ENCODE measurements at places on chromosomes 11 and 22.

DNA sequence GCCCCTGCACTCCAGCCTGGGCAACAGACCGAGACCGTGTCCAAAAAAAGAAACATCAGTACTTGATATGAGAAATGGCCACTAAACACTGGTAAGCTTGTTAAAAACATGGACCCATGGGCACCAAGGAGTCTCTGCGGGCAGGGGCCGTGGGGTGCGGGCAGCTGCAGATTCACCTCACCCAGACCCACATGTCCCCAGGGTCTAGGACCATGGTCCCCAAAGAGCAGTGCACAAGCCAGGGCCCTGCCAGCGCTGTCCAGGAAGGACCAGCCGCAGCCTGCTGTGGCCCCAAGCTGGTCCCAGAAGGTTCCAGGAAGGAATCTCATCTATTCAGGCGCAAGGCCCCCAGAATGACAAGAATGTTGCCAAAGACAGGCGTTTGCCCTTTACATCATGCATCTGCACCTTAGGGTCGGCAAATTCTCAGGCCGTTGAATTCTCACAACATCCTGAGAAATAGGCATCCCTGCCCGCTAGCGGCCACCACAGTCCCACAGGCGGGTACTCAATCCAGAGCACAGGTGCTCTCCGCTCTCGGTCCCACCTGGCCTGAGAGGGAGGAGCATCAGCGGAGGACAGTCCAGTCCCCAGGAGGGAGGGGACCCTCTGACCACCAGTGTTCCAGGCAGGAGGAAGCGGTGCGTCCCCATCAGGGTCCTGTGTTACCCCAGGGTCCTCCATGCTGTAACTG, 9.5 kb downstream of the YPEL1 start:
- DNase-seq, result no peak

DNA sequence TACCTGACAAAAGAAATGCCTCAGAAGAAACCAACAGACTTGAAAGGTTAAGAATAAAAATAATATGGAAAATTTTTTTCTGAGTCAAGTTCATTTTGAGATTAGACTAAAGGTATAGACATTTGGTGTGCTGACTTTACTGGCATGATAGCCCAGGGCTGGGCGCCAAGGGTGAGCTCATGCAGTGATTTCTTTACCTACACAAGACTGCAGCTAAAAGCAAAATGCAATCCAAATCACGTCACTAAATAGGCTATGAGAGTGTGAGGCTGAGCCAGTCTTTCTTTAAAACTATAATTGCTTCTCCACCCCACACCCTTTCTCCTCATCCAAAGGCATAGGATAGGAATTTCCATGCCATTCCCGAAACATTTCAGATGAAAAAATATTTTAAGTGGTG, 196.5 kb downstream of the FAM76B start:
- no peak for DNase-seq

GRCh38 chr22:34834059-34834458, 231.9 kb upstream of the ISX start:
- DNase-seq, result no peak

DNA sequence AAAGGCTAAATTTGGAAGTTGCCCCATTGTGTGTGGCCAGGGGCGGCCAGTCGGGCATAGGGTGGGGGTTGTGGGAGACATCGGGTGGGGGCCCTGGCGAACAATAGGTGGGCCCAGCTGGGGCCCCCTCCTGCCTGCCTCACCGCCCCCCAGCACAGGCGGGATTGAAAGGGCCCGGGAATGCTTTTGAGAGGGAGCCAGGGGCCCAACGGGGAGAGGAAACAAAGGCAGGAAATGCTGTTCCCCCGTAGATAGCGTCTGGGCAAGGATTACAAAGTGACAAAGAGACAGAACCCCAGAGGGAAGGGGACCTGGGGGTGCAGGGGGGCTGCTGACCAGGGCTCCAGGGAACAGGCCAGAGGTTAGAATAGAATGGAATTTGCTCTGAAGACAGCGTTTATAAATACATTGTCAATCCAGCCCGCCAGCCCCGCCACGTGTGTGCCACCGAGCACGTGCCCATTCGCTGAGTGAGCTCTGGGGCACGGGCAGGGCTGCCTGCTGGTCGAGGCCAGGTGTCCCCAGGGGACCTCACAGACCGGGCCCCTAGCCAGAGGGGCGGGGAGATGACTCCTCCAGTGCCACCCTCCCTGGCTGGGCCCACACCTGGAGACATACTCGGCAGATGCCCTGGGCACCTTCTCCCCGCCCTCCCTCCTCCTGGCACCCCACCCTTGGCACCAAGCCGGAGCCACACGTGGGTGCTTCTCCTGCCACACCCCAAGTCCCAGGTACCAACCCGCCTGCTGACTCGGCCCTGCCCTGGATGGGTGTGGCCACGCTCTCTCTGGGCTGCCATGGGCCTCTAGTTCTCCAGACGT, 9.7 kb downstream of the PDGFB start:
- no peak for DNase-seq

GRCh38 chr11:70808686-70809375, 410.5 kb downstream of the CTTN start:
- DNase-seq, result no peak

DNA sequence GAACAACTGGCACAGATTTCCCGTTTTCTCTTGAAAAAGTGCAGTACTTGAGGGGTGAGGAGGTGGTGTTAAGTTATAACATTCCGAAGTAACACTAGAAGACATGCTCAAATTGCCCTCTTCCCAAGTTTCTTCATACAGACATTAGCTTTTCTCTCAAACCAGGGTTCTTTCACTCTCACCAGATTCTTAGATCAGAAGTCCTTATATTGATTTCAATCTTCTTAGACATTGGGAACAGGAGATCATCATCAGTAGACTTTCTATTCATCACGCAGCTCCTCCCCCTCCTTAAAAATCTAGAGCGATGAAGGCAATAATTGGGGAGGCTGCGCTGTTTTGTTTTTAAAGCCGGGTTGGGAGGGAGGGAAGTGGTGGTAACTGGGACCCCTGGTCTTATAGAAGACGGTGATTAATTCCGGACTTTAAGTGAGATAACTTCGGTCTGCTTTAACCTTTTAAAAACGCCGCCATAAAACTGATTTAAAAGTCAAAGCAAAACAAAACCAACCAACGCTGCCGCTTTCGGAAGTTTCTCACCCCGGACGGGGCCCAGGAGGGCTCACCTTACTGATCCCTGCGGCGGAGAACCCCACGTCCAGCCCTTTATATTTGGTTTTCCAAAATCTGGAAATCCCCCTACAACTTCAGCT, 665 bp downstream of the USP28 start:
- no peak for DNase-seq

DNA sequence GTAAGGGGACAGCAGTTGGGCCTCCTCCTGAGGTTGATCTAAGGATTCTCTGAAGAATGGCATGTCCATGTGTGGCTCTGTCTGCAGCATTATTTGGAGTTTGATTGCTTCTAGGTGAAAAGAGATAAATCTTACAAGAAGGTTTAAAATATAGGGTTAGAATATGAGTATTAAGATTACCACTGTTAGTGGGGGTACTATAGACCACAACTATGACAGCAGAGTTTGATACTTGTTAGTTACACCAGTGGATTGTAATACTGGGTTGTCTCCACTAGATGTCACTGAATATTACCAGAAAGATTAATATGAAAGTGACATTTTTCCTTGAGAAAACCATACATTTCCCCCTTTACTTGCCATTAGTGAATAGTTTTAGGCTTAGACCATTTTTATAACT, 47.9 kb downstream of the ZNF280B start:
- DNase-seq, result no peak

DNA sequence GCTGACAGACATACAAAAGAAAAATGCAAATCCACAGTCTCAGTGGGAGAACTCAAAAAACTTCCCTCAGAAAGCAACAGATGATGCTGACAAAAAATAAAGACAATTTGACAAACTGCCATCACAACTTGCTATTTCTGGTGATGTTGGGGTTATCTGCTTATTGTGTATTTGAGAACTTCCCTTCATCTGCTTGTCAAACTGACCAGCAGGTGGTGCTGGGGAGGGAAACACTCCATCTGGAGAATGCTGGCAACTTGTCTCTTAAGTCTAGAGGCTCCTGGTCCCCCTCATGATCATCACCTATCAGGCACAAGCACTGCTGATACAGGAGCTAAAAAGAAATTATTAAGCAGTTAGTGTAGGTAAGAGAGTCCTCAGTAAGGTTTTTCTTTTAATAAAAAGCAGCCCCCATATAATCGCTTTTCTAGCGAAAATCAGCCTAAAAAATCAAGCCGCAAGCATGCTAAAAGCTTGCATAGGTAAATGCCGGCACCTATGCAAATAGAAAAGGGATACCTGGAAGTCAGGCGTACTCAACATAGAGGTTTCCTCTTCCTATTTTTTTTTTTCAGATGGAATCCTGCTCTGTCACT, 9.8 kb upstream of the FAM111B start:
- peak; percentile 37 for DNase-seq

- DNase-seq, result no peak
Observed at GRCh38 chr11:1008001-1008802, 28.3 kb downstream of the MUC6 start.

GRCh38 chr11:8034106-8034585, 46.9 kb upstream of the TUB start:
- DNase-seq, result no peak

GRCh38 chr11:3866206-3866605, 10.7 kb downstream of the STIM1 start:
- DNase-seq, result peak; percentile 26

- DNase-seq, result no peak
Observed at GRCh38 chr22:23090457-23090835, 20.1 kb downstream of the GNAZ start.

GRCh38 chr11:76682106-76682505, 11.6 kb upstream of the LRRC32 start:
- DNase-seq, result no peak

Measured in trophoblast cell (in vitro differentiated cells and primary cell).